ENCODE measurements at places on chromosomes 4 and X.

DNA sequence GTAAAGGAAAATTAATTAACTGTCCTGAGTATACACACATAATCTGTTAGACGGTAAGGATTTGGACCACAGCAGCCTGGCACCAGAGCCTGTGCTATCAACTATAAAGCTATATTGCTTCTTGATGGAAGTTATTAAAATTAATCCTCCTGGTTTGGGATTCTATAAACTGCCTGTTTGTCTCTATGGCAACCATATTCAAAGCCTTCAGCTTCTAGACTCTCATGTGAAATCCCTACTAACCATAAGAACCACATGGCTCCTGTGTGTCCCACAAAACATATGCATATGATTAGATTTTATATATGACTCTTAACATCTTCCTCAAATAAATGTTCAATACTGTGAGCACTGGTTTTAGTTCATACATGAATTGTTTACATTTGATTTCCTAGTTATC, 380.8 kb downstream of the ANKRD50 start:
- no peak for DNase-seq

DNA sequence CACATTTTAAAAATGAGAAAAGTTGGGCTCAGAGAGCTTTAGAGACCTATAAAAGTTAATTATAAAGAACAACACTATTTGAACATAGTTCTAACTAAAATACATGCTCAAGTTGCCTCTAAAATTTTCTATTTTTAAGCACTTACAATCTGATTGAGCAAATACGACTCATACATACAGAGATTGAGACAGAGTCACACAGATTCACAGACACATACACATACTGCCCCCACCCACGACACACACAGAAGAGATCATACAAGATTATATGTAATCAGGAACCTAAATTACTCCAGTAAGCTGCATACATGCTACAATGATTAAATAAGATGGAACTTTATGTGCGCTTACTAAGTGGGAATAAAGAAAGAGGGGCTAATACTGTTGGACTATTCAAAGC, 2.7 kb upstream of the ASB5 start:
- no peak for DNase-seq

- no peak for DNase-seq
These were observed 57.0 kb upstream of the ARSJ start for GRCh38 chr4:114036426-114036825.

DNA sequence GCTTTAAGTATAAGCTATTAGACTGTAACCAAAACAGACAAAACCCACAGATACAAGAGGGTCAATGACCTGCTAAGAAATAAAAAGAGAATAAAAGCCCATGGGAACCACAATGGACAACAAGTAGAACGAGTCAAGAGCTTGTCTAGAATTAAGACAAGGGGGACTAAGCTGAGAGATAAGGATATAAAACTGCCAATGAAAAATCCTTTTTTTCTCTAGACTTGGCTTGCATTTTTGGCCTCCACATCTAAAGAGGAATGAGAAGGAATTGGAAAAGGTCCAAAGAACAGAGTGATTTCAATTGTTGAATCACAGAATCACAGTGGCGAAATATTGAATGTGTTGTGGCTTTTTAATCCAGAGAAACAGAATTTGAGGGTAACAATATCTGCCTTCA, 135.7 kb downstream of the QDPR start:
- DNase-seq: no peak

GRCh38 chr4:13570916-13571315, 26.6 kb upstream of the NKX3-2 start:
- DNase-seq: no peak

DNA sequence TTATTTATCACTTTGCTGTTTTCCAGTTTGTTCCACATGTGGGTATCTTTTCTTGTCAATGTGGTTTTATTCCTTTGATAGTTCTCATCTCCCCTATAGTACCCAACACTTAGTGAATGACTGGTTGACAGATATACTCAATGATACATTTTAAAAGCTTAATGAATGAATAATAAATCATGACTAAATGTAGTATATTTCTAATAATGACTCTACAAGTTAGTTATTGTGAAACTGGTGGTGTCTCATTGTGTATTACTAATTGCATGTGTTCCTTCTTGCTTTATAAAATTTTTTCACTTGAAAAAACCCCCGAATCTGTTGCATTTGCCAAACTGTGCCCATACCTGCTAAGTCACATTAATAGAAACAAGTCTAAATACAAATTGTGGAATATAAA, 95.4 kb downstream of the MBNL3 start:
- DNase-seq: no peak

DNA sequence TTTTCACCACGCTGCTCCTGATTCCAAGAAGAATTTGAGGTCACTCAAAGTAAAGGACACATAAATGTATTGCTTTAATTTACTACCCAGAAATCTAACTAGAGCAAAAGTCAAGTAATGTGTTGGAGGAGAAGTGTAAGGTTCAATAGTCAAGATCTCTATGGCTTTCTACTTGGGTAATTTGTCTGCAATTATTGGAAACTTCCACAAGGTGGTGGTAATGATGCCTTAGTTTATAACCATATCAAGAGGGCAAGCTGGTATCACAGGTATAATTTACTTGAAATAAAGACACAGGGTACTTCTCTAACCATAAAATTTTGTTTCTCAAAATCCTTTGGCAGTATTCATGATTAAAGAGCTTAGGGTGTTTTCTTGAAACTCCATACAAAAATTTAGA, 10.2 kb upstream of the GRIA3 start:
- DNase-seq: no peak

GRCh38 chr4:185576314-185576961, 41.1 kb upstream of the PDLIM3 start:
- no peak for DNase-seq

GRCh38 chr4:10949039-10949733, 264.6 kb upstream of the CLNK start:
- DNase-seq: no peak

DNA sequence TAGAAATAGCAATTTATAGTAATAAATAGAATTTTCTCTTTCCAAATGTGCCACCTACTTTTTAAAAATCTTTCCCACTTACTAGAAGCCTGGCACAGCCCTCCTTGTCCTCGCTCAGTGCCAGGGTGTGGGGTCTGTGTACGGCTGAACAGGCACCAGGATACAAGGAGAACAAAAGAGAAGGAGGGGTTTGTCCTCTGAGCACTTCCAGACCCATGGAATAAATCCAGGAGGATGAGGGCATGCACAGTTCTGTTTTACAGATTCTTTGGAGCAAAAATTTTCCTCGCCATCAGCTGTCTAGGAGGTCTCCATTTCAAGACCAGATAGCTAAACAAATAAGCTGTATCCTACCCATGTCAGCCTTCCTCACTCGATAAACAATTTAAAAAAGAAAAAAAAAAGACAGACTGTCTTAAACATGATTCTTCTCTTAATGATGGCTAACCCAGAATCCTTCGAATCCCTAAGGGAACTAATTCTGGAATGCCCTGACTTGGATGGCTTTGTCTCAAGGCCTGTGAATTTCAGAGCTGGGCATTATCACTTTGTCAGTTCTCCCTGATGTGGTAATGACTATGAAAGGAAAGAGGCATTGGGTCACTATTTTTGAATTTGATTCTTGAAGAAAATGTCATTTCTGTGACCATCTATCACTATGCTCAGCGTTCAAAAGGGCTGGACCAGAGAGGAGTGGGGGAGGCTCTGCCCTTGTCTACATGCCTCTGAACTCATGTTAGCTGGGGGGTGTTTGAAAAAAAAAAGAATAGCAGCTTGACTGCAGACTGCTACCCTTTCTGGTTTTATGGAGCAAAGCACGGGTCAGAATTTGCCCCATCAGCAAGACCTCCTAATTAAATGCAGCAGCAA, 151.0 kb downstream of the DCTD start:
- DNase-seq: no peak

DNA sequence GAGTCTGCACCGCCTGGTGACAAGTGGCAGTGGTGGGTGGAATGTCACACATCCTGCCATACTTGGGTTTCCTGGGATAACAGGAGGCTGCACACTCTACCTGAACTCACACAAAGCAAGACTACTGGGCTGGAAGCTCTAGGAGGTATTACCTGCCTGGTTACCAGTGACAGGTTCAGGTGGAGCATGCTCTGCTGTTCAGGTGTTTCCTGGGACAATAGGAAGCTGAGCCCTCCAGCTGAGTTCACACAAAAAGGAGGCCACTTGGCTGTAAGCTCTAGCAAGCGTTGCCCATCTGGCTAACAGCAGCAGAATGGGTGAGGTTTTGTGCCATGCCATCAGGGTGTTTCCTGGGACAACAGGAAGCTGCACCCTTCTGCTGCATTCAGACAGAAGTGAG, 17.4 kb upstream of the UGT2B7 start:
- no peak for DNase-seq

DNA sequence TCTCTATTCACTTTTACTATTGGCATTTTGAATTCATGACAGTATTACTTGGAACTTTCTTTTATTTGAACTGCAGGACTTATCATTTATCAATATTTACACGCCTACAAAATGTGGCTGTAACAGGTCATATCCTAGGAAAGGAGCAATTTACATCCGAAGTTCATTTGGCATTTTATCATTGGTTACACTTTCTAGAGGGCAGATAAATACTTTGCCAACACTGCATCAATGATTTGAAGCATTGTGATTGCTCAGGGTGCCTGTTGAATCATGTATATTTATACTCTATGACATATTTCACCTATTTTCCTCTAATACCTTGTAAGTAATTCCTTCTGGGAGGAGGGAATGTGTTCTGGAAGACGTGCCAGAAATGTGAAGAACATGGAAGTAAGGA, 136.7 kb downstream of the MID1IP1 start:
- DNase-seq: no peak

- no peak for DNase-seq
These were observed 442.7 kb downstream of the RPA4 start for GRCh38 chrX:97326456-97326855.

- DNase-seq: no peak
These were observed 5.0 kb upstream of the RPS6KA3 start for GRCh38 chrX:20271730-20272129.

DNA sequence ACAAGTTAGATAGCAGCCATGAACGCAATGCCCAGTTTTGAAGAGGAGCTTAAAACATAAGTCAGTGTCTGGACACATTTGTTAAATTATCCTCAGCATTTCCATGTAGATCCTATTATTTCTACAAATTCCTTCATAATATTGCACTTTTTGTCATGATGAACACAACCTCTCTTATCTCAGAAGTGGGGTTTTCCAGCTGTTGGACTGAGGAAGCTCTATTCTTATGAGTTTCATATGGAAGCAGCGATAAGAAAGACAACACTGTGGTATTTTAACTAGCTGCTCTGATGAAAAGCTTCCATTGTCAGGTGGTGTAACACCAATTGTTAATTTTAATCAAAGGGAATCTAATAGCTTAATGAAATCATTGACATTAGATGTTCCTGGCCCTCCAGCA, 308.7 kb downstream of the GBA3 start:
- no peak for DNase-seq

- DNase-seq: no peak
These were observed 106.6 kb upstream of the NAP1L5 start for GRCh38 chr4:88804234-88804633.

GRCh38 chrX:109840585-109840984, 107.5 kb upstream of the ACSL4 start:
- no peak for DNase-seq

DNA sequence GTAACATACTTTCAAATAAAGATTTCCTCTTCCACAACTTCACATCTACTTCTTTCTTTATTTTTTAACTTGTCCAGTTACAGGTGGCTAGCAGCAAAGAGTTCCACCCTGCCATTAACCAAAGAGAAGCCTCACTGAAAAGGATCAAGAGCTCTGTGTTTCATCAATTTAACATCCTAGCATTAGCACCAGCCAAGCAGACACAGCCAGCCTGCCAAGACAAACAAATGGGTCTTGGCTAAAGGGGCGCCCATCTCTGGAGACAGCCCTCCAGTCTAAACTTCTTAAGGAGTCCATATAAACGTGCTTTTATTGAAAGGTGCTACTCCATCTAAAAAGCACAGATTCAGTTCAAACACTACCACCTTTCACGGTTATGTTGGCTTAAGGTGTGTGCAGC, 105.3 kb downstream of the ADAMTS3 start:
- no peak for DNase-seq

DNA sequence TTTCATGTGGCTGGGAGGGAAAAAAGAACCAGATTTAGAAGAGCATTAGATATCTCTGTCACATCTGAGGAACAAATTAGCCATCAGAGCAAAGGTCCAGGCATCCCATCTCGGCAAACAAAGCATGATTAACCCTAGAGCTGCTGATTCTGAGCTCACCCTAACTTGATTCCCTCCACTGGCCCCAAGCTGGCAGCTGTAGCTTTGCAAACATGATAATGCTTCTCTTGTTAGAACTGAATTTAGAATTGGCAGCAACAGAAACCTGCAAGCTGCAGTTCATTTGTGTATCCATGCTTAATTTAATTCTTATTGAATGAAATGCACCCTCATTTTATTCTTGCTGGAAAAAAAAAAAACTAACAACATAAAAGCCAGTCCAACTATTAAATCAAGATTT, 289.2 kb downstream of the IL1RAPL1 start:
- no peak for DNase-seq

DNA sequence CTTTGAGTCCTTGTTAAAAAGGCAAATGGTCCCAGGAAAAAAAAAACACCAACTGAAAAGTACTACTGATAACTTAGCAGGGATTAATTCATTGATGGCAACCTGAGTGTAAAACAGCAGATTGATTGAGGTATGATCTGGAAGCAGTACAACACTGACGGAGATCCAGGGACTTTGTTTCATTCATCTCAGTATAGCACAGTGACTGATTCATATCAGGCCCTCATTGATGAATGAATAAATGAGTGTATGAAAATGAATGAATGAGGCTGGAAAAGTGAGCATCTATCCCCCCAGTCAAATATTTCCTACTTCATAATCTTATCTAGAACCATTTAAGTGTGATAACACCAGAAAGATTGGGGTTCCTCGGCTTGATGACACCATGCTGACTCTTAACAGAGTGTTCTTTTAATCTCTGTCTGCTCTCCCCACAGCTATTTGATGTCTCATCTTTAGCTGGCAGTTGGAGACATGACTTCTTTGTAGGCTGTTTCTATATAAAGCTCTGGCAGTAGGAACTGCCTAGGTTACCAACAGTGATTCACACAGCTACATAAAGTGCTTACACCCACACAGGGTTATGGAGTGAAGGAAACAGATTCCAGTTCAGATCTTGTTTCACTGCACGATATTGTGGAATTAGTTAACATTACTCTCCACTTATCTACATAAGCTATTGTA, 18.6 kb upstream of the RNF128 start:
- no peak for DNase-seq

DNA sequence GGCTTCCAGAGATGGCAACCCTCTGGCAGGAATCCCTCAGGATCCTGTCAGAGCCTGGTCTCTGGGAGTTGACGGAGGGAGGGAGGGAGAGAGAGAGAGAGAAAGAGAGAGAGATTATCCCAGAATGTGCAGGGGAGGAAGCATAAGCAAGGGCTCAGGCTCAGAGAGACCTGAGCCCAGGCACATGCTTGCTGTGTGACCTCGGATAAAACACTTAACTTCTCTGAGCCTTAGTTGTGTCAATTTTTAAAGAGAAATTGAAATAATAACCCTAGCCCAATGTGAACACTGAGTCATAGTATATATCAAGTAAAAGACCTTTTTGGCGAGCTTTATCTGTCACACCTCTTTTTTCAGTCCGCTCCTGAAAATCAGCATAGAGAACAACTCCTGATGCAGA, 473 bp upstream of the USP51 start:
- no peak for DNase-seq

Data from stimulated activated CD8-positive, alpha-beta memory T cell treated with anti-CD3 and anti-CD28 coated beads, Interleukin-7, amount 100 ng/mL, for 48 hours (primary cell).